ENCODE measurements at places on chromosomes 3 and 15. TPM values are rescaled to one million over a fixed set of nuclear protein-coding genes. Genes with fewer than 3 reads are reported as not detected.

Gene AGBL1
- total RNA-seq: not detected

Gene KBTBD12
- 0.10 TPM for total RNA-seq

Gene GATA2
- total RNA-seq: 15.4 TPM

Gene UBAP1L
- 3.9 TPM for total RNA-seq

Gene C15orf39
- total RNA-seq: 31.7 TPM

Gene STRIT1
- not detected for total RNA-seq

Gene BFSP2
- total RNA-seq: not detected

Data from mesenteric fat pad (tissue), 1 donor.